Myometrial cell (primary cell): ENCODE measurements at places on chromosomes 13 and 19. TPM values are rescaled to one million over a fixed set of nuclear protein-coding genes. Genes with fewer than 3 reads are reported as not detected.

Gene C13orf46
- under 0.01 TPM in 1 of 2 replicates, not detected in the other for total RNA-seq

Gene ZNF433
- 3.0 and 9.5 TPM in 2 replicates for total RNA-seq

Gene KISS1R
- 0.18 TPM in 1 of 2 replicates, not detected in the other for total RNA-seq

Gene SHC2
- total RNA-seq, result under 0.01 TPM in 1 of 2 replicates, not detected in the other

Gene ZNF536
- not detected in 2 replicates for total RNA-seq

Gene RGS9BP
- total RNA-seq, result 0.18 TPM in 1 of 2 replicates, not detected in the other

Gene ZNF440
- 3.9 and 11.0 TPM in 2 replicates for total RNA-seq

Gene ADPRHL1
- 0.86 and 0.89 TPM in 2 replicates for total RNA-seq

Gene ZNF441
- total RNA-seq, result 2.3 and 4.3 TPM in 2 replicates

Gene SBK3
- total RNA-seq, result 0.58 TPM in 1 of 2 replicates, not detected in the other

Gene SOX1
- under 0.01 TPM in 1 of 2 replicates, not detected in the other for total RNA-seq

Gene FCHO1
- total RNA-seq, result 0.86 and 2.1 TPM in 2 replicates
